SK-MEL-5 (cell line): ENCODE measurements at places on chromosomes 16 and 17. TPM values are rescaled to one million over a fixed set of nuclear protein-coding genes. Genes with fewer than 3 reads are reported as not detected.

Gene CCL17
- total RNA-seq: 1.8 and 2.1 TPM in 2 replicates

Gene CACNG1
- not detected in 2 replicates for total RNA-seq

Gene CLEC10A
- total RNA-seq: not detected in 2 replicates

Gene ABCC12
- total RNA-seq: not detected in 2 replicates

Gene HSDL1
- 41.1 and 42.0 TPM in 2 replicates for total RNA-seq
